Retinal pigment epithelial cell (primary cell): ENCODE measurements at places on chromosomes 7 and 10.

DNA sequence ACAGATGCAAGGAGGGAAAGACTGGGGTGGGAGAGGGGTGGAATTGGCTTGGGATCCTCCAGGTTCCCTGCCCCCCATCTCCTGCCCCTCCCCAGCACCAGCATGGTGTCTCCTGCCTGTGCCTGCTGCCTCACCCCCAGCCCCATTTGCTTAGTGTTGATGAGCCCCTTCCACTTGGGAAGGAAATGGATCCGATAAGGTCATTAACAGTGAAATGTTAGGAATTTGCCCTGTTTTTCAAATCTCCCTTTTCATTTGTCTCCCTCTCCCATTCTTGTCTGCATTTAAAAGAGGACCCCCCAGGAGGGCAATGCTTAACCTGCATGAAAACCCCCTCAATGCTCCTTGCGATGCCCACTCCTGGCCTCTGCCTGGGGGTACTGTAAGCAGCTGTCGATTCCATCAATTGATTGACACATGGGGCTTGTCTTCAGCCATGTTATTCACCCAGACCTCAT is 51.5 kb downstream of the HK1 start:
- DNase-seq = no peak

GRCh38 chr10:47402641-47403301 is 18.7 kb upstream of the ZNF488 start:
- DNase-seq = peak; percentile 69

GRCh38 chr10:102628451-102628911 is 15.8 kb upstream of the TRIM8 start:
- no peak for DNase-seq

DNA sequence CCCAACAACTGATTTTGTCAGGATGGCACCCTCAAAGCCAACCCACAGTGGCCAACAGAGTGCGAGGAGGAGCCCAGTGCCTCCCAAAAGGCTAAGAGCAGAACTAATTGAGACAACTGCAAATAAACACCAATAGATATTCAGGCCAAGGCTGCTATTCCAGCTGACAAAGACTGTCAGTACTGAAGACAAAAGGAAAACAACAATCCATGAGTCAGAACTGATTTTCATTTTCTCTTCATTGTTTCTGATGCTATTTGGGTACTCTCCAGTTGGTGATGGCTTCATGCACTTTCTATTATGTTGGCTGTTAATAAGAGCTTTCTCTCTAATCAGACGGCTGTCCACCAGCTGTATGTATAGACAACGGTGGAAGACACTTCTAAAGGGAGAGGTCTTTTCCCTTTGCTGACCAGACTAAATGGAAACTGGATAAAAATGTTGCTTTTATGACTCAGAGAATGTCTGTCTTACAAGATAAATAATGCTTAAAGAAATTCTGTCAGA is 515.9 kb downstream of the PARD3 start:
- no peak for DNase-seq

DNA sequence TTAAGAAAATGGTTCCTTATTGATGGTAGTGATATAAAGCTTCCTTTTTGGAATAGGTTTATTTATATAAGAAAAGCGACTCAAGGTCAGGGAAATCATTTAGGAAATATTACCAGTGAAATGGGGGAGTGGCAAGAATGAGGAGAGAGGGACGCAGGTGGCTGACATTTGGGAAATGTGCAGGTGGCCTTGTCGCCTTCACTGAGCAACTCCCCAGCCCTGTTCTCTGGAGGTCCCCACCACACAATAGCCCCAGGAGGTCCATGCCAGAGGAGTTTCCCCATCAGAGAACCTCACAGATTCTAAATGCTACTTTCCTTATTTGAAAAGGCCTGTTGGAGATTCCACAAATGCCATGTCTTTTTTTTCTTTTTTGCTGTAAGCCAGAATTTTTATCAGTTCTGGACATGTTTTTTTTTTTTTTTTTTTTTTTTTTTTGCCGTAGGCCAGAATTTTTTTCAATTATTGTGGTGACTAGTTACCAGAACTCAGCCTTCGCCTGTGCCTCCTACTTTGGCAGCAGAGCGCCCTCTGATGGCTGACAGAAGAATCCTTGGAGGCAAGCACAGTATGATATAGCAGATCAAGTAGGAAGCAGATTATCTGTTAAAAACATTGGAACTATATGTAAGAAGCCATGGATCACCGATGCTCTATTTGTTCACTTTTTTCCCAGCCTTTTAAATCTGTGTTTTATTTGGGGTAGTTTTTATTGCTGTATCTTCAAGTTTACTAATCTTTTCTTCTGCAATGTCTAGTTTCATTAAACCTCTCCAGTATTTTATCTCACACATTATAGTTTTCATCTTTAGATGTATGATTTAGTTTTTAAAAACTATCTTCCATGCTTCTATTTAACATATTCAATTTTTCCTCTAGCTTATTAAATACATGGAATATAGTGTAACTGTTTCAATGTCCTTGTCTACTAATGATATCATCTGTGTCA is 18.6 kb downstream of the OPALIN start:
- peak; percentile 32 for DNase-seq

DNA sequence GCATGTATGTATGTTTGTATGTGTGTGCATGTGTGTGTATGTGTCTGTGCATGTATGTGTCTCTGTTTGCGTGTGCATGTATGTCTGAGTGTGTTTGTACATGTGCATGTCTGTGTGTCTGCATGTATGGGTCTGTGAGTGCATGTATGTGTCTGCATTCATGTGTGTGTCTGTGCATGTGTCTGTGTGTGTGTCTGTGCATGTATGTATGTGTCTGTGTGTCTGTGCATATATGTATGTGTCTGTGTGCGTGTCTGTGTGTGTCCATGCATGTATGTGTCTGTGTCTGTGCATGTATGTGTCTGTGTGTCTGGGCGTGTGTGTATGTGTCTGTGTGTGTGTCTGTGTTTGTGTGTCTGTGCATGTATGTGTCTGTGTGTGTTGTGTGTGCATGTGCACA is 49.9 kb upstream of the DIP2C start:
- no peak for DNase-seq

- DNase-seq = no peak
Observed at GRCh38 chr10:44933451-44934321, 22.5 kb downstream of the TMEM72 start.

DNA sequence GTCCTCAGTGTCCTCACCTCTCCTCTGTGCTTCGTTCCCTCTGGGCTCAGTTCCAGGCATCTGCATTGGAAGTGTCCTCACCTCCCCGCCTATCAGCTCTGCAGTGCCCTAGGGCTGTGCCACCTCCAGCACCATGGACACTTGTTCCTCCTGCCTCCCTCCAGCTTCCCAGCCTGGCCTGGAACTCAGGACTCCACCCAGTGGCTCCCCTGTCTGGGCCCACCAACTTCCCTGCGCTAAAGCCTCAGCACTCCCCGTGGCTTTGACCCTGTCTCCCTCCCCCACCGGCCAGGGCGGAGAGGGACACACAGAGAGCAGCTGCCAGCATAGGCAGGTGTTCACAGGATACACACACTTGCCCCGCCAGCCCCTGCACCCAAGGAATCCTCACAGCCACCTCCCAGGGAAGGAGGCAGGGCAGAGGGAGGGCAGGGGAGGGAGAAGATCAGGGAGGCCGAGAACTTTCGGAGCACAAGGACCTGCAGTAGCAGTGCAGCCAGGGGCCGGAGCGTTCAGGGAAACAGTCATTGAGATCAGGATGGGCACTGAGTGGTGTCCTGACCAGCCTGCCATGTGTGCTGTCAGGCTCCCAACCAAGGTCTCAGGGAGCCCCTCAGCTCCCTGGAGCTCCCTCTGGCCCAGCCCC is 31.3 kb downstream of the ANXA8 start:
- no peak for DNase-seq

- DNase-seq = no peak
Observed at GRCh38 chr7:124912972-124913371, 16.7 kb downstream of the POT1 start.

GRCh38 chr7:115831371-115831770 is 199.2 kb downstream of the TFEC start:
- DNase-seq = no peak

DNA sequence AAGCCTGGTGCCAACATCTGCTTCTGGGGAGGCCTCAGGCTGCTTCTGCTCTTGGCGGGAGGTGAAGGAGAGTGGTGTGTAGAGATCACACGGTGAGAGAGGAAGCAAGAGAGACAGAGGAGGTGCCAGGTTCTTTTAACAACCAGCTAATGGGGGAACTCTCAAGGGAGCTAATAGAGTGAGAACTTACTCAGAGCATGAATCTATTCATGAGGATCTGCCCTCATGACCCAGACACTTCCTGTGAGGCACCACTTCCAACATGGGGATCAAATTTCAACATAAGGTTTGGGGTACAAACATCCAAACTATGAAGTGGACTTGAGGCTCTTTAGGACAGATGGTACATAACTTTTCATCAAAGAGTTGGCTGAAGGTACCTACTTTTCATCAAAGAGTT is 5.1 kb upstream of the ZNF32 start:
- DNase-seq = no peak

DNA sequence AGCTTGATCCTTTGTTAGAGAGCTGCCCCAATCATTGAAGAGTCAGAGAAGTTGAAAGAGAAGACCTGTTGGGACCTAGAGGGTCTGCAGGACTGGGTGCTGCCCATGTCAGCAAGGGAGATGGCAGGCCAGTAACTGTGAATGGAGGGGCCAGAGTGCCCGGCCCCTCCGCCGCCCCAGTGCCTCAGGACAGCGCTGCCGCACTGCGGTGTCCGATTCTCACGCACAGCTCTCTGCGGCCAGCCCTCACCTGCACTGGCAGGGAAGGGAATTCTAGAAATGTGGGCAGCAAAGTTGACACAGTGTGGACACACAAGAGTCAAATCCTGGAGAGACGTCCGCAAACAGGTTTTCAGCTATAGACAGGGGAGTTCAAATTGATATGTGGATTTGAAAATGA is 373.5 kb downstream of the TCERG1L start:
- no peak for DNase-seq

- no peak for DNase-seq
Observed at GRCh38 chr7:138458576-138459412, 1.3 kb upstream of the TRIM24 start.

- no peak for DNase-seq
Observed at GRCh38 chr7:72793791-72794190, 34.2 kb downstream of the TYW1B start.

GRCh38 chr7:27952456-27953285 is 212.7 kb downstream of the TAX1BP1 start:
- DNase-seq = peak; percentile 34

DNA sequence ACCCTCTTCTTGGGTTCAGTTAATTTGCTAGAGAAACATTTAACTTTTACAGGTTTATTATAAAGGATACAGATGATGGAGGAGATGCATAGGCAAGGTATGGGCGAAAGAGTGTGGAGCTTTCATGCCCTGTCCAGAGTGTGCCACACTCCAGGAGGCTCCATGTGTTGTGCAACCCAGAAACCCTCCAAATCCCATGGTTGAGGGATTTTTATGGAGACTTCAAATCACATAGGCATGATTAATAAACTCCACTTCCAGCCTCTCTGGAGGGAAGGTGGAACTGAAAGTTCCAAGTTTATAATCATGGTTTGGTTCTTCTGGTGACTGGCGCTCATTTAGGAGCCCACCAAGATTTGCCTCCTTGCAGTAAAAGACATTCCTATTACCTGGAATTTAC is 159.9 kb downstream of the PHTF2 start:
- DNase-seq = no peak
